ENCODE measurements at places on chromosomes 7 and 10.

DNA sequence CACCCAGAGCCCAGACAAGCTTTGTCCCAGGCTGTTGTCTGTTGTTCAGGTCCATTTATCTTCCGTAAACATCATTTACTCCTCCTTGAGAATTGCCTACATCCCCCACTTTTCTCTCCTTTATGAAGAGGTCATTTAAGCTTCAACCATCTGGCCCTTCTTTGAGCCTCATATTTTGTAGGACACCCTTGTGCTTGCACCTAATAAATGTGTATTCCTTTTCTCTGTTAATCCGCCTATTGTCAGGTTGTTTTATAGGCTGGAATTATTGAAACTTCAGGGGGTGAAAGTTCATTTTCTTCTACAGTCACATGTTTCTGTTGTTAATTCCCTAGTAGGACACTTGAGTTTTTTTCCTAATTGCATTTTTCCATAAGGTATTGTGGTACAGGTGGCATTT, 19.6 kb upstream of the CTTNBP2 start:
- no peak for DNase-seq

- no peak for DNase-seq
These were observed 122.5 kb downstream of the C1GALT1 start for GRCh38 chr7:7304705-7305450.

- no peak for DNase-seq
These were observed 200.5 kb downstream of the MACC1 start for GRCh38 chr7:20016669-20017068.

DNA sequence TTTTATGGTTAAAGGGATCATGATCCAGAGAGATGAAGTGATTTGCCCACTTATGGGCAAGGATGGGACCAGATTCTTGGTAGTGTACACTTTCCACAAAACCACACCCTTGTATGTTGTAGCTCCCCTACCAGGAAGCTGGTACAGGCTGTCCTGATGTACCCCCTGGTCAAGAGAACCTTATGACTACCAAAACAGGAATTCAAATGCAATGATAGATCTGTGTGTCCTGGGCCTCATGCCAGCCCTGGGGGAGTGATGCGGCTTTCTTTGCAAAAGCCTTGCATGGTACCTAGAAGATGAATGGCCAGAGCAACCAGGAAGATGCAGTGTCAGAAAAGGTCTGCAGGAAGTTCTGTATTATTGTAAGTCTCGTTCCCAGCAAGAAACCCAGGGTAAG, 94.9 kb upstream of the AGK start:
- no peak for DNase-seq

GRCh38 chr10:107701943-107702342, 537.4 kb upstream of the SORCS1 start:
- no peak for DNase-seq

DNA sequence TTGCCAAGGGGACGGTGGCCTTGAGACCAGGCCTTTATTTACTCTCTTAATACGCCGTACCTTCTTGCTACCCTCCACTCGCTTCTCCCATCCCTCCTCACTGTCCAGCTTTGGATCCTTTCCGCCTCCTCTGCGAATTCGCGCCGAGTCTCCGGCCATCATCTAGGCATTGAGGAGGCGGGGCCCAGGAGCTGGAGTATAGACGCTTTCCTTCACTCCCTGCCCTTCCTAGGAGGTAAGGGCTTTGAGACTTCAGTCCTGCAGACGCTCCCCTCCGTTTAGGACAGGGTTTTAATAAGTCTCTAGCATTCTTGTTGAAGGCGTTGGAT, 538 bp downstream of the TFAM start:
- peak; percentile 13 for DNase-seq

- DNase-seq = no peak
These were observed 64.0 kb downstream of the CACNB2 start for GRCh38 chr10:18204039-18204835.

DNA sequence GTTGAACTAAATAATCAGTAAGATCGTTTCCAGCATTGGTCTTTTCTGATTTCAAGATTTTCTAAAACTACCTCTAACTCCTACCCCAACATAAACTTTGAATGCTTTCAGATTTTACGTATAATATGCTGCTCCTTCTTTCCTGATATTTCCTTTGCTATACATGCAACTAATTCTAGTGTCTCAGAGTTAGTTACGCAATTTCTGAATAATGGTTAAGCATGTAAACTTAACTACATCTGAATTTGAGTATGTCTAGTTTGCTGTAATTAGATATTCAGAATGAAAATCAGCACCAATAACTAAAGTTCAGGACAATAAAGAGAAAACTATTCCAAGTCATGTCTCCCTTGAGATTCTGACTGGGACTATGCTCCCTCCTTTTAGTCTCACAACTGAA, 71.0 kb downstream of the SEMA3C start:
- no peak for DNase-seq

DNA sequence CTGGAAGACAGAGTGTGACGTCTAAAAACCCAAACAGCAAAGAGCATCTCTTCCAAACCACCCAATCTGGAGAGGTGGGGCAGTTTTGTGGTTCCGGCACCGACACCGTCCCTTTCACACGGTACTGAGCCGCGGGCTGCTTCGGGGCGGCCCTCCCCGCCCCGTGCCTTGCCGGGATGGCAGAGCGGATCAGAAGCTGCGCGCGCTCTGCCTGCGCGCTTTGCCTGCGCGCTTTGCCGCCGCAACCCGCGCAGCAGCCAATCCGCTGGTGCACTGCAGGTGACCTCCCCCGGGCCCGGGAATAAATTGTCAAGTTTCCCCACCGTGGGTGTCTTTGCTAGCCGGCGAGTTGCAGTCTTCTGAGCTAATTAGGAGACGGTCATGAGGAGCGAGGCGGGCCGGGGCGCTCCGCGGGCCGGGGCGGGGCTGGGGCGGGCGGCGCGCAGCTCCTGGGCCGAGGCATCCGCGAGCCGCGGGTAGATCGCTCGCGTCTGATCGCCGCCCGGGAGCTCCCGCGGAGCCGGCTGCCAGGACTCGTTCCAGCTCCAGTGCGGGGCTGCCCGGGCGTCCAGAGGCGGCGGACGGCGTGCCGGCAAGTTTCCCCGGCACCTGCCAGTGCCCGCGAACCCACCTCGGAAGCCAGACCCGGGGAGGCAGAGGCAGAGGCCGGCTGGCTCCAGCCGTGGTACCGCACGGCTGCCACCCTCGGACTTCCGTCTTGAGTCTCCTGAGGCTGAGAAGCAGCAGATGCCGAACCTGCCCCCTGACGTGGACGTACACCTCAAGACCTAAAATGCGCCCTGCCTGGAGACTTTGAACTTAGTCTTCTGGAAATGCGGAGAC, 536.0 kb upstream of the GALNT17 start:
- DNase-seq = no peak

DNA sequence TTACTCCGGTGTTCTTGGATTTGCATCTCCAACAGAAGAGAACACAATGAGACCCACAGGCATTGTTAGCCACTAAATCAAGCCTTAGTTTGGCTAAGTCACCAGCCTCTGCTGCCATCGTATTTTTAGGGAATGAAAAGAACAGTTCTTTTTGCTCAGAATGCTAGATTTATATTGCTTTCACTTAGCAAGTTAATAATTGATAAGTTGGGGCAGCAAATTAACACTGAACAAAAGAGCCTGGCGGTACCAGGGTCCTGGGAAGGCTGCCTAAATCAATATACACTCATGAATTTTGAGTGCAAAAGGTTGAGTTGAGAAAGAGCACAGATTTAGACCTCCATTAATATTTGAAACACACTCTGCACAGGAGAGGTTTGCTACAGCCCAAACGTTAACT, 767.7 kb downstream of the TYW1 start:
- DNase-seq = no peak

GRCh38 chr10:1978584-1978983, 241.3 kb upstream of the ADARB2 start:
- no peak for DNase-seq

DNA sequence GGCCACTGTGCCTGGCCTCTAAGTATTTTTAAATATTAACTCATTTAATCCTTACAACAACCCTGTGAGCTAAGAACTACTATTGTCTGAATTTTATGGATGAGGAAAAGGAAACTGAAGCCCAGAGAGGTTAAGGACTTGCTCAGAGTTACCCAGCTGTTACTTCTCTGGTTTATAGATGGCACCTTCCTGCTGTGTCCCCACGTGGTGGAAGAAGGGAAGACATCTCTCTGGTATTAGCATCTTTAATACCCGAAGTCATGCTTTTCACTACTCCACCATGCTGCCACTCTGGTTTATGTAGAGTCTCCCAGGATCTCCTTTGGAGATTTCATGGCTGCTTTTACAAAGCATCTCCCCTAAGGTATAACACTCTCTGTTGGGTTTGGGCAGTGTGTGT, 105.5 kb upstream of the MKLN1 start:
- DNase-seq = no peak

DNA sequence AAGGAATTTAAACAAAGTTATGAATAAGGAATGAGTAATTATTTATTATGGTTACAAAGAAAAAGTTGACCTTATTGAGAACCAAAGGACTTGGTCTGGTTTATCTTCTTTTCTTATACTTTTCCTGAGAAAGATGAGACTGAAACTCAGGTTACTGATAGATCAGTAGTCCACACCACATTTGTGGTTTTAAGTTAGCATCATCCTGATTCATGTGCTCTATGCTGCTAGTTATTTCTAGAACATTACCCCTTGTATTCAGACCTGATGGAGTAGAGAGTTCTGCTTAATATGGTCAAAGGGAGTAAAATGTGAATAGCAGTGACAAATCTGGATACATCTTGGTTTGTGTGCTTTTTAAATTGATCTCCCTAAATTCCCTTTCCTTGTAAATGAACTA, 63.8 kb downstream of the FOXP2 start:
- DNase-seq = no peak

DNA sequence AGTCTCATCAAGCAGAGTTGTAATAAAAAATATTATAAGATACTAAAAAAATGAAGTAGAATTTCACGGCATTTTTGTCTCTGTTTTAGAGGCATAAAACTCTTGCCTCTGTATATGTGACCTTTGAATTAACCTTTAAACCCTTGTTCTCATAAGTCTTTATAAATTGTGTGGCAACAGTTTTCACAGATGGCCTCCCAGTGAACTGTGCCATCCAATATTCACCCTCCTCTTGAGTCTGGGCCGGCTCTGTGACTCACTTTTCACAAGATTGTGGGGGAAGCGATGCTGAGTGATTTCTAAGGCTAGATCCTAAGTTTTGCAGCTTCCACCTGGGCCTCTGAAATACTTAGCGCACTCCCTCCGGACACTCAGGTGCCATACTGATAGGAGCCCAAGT, 4.6 kb upstream of the USP6NL start:
- DNase-seq = no peak

- DNase-seq = peak; percentile 66
These were observed 676 bp downstream of the TCAF1 start for GRCh38 chr7:143901332-143901667.

Data from fibroblast of the aortic adventitia (primary cell).